GM12878 (cell line): ENCODE measurements at places on chromosomes 12 and 14. TPM values are rescaled to one million over a fixed set of nuclear protein-coding genes. Genes with fewer than 3 reads are reported as not detected.

FAM181A gene
- total RNA-seq: not detected in 2 replicates

IFNG gene
- total RNA-seq: 0.28 and 0.69 TPM in 2 replicates

SDSL gene
- 1.3 and 1.5 TPM in 2 replicates for total RNA-seq

GDF3 gene
- total RNA-seq: not detected in 2 replicates

ISM2 gene
- not detected in 2 replicates for total RNA-seq

COA8 gene
- total RNA-seq: 29.0 and 34.7 TPM in 2 replicates

TNFAIP2 gene
- total RNA-seq: 107 and 116 TPM in 2 replicates

GRCh38 chr12:27279826-27280225 is 35.7 kb downstream of the STK38L start:
- DNase-seq: no peak

GRCh38 chr12:116325336-116325664 is 47.8 kb upstream of the MED13L start:
- DNase-seq: no peak

DNA sequence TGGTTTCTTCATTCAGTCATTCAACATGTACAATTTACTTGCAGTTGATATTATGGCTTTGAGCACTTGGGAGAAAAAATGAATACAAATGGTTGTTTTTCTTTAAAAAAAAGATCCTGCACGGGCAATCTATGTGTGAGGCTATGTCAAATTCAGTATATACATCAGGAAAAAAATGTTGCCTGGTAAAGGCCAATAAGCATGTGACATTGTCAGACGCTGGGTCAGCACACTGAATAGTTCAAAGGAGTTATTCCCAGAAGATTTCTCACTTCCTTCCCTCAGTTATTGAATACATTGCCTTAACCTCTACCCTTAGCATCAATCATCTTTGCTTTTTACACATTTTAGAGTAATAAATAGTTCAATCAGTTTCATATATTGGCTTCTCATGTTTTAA is 319.2 kb downstream of the NUAK1 start:
- DNase-seq: no peak

DNA sequence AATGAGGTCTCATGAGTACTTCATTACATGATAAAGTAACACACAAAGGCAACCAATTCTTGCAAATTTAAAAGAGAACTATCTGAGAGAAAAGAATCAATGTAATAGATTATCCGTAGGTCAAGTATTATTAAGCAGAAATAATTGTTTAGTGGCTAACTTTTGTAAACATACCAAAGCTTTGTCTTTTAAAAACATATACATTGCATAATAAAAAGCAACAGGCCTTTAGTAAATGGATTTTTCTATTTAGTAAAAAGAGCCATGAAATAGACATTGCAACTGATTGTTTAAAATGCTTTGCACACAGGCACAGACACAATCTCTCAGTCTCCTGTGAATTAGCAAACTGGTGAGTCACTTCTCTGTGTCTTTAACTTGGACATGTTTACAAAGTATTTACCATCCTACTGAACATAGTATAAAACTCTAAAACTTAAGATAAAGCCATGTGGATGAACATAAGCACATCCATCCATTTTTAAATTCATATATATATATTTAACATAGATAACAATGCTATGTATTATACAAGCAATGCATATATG is 518.7 kb upstream of the MGAT4C start:
- no peak for DNase-seq

DNA sequence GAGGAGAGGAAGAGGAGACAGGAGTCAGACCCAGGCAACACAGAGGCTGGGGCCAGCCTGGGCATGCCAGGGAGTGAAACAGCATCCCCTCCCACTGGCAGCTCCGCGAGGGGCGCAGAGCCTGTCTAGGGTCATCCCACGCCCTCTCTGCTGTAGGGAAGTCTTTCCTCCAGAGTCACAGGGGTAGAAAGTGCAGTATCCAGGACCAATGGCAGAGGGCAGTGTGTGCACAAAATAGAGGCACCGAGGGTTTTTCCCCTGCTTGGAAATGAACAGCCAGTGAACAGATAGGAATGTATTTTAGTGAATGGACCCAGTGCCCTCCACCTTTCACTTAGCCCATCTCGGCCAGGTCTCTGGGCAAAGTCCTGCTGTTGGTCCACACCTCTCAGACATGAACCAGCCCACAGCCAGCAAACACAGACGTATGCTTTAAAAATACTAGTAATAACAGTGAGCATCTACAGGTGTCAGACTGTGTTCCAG is 9.4 kb upstream of the KRT74 start:
- DNase-seq: no peak

DNA sequence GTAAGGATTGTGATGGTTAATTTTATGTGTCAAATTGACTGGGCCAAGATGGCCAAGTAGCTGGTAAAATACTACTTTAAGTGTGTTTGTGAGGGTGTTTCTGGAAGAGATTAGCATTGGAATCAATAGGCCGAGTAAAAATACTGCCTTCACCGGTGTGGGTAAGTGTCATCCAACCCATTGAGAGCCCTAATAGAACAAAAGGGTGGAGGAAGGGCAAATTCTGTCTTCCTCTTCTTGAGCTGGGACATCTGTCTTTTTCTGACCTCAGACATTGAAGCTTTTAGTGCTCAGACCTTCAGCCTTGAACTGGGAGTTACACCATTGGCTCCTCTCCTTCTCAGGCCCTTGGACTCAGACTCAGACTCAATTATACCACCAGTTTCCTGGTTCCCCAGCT is 8.0 kb upstream of the ETV6 start:
- DNase-seq: no peak

DNA sequence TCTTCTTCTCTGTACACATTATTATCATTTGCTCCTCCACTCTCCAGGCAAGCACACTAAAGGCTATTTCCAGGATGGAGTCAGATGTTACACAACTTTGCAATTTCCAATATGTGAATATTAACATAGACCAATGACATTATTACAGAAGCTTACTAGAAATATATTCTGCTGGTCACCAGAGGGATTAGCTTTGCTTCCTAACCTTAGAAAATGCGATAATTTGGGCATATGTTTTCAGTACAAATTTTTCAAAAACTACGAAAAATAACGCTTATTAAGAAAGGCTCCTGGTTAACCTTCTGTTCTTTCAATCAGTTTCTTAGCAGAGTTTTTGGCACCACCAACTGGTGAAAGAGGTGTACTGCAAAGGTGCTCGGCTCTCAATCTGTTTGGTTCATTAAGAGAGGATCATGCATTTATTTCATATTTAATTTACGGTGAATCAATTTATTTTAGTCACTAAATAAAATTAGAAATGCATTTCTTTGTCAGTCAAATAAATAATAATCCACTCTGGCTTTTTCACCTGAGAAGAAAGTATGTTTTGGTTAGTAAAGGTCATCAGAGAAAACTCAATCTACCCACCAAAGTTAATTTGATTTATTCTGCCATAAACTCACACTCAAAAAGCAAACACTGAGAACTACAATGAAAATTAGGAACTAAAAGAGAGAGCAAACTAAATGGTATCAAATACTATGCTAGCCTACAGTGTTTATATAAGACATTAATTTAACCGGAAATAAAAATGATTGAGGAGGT is 39.2 kb downstream of the EFCAB11 start:
- peak; percentile 25 for DNase-seq

DNA sequence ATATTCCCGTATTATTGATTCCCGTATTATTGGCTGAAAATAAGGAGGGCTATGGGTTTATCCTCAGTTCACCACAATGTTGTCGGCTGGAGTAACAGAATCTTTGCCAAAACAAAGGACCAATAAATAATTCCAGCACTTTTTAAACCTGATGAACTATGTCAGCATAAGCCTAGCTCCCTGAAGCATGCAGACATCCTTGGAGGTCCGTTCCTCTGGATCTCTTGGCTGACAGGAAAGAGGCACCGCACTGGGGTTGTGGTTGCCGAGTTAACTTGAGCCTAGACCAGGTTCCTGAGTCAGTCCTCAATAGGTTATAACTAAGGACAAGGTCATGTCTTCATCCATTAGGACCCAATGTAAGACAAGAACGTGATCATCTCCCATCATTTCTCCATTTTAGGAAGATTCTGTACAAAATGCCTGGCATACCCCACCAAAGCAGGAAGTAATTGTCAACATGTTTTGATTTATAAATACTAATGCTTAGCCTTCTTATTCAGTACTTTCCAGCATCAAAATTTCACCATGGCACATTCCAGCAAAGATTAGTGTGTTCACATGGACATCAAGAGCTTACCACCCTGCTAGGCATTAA is 36.6 kb downstream of the NID2 start:
- no peak for DNase-seq

GRCh38 chr14:19828314-19828713 is 24.7 kb downstream of the OR4N2 start:
- no peak for DNase-seq

- DNase-seq: no peak
Measured at GRCh38 chr12:94264736-94265485, 116.5 kb downstream of the PLXNC1 start.

DNA sequence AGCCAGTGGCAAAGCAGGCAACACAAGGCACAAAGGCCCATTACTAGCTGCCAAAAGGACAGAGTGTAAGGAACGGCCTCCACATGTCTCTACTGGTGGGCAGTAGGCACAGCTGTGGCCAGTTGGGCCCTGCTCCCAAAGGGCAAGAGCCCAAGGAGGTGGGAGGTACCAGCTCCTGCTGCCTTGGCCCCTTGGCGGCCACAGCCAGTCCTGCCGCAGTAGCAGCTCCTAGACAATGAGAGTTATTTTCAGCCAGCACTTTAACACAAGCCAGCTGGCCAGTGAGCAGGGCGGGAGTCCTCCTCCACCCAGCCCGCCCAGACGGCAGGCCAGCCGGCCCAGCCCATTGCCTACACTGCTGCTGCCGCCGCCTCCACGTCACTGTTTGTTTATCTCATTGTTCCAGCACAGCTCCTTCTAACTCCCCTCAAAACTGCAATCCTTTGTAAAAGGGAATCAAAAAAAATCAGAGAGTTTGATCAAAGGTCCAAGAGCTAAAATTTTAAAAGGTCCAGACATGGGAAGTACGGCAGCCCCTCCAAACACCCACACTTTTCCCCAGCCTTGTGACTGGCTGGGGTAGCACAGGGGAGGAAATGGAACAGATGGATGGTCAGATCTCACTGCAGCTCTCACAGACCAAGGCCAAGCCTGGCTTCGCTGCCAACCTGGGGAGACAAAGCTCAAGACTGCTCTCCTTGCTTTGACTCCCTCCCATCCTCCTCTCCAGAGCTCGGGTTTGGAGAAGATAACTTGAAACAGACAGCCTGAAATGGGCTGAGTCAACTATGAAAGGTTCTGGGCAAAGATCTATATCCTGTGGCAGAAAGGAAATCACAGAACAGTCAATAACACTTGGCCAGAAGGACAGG is 33.5 kb downstream of the FMNL3 start:
- no peak for DNase-seq

DNA sequence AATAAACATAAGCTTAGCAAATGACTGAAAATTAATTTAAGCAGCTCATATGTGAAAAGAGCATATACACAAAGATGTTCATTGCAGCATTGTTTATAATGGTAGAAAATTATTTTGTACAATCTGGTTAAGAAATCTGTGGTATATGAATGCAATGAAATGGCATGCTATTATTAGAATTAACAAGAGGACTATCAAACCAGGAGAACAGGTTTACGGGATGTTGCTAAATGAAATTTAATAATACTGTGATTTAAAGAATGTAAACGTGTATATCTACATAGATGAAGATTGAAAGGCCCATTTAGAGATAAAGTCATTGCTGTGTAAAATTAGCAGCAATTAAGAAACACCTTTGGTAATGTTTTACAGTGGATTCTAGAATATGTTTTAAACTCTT is 70.5 kb downstream of the EID3 start:
- DNase-seq: no peak

DNA sequence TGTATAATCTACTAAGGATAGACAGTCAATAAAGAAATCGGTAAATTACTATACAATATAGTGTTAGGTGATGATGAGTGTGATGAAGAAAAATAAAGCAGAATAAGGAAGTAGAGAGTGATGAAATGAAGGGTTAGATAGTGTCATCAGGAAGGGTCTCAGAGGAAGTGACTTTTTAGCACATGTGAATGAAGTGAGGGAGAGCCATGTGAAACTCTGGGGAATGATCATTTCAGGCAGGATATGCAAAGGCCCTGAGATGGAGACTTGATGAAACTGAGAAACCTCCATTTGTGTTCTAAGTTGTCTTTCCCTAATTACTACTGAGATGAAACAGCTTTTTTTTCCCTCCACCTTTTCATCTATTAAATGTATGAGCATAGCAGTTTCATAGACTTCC is 19.4 kb upstream of the GNPTAB start:
- no peak for DNase-seq

DNA sequence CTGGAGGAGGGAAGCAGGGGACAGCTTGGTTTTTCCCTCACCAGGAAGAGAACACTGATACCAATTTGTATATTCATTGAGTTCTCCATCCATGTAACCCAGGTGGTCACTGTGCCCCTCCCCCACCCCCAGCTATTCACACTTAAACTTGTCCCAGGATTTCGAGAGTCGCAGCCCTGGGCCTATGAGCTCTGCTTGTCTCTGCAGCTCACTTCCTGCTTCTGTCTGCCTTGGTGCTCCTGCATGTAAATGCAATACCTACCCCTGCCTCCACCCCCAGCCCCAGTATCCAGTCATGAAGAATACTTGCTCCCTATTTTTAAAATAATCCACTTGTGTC is 452.2 kb downstream of the BCL11B start:
- no peak for DNase-seq
